A549 treated with Mapracorat at 1 μM for 4 hours (cell line): ENCODE measurements at places on chromosomes 3 and 15. TPM values are rescaled to one million over a fixed set of nuclear protein-coding genes. Genes with fewer than 3 reads are reported as not detected.

IGF1R gene
- 41.6 to 58.3 TPM (median 51.5 TPM) in 5 replicates for total RNA-seq

GPR160 gene
- total RNA-seq = 1.6 to 2.0 TPM (median 1.9 TPM) in 5 replicates

CD96 gene
- not detected in 5 replicates for total RNA-seq

IP6K2 gene
- 49.9 to 55.1 TPM (median 50.8 TPM) in 5 replicates for total RNA-seq

DOCK3 gene
- total RNA-seq = 0.34 to 0.45 TPM (median 0.37 TPM) in 5 replicates

PLXND1 gene
- 81.7 to 104 TPM (median 95.4 TPM) in 5 replicates for total RNA-seq

UBE2E2 gene
- total RNA-seq = 40.4 to 55.4 TPM (median 42.8 TPM) in 5 replicates
